ENCODE measurements at places on chromosomes 2 and 18.

DNA sequence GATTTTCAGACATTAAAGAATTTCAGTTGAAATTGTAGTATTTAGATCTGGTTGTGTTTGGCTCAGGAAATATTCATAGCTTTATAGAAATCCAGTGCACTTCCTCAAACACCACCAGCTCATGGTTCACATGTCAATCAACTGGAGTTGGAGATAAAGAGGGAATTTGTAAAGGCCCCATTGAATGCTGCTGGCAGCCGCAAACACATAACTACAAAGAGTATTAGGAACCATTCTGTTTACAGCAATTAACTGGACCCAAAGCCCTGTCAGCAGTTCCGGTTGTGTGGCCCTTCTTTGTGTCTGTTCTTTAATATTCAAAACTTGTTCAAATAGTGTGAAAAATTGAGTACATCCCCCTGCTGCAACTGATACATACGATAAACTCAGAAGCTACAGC is 107.4 kb upstream of the LRRTM4 start:
- no peak for DNase-seq

GRCh38 chr2:77228391-77228790 is 293.8 kb downstream of the LRRTM4 start:
- no peak for DNase-seq

GRCh38 chr2:113169002-113169530 is 4.7 kb upstream of the PSD4 start:
- DNase-seq = no peak

DNA sequence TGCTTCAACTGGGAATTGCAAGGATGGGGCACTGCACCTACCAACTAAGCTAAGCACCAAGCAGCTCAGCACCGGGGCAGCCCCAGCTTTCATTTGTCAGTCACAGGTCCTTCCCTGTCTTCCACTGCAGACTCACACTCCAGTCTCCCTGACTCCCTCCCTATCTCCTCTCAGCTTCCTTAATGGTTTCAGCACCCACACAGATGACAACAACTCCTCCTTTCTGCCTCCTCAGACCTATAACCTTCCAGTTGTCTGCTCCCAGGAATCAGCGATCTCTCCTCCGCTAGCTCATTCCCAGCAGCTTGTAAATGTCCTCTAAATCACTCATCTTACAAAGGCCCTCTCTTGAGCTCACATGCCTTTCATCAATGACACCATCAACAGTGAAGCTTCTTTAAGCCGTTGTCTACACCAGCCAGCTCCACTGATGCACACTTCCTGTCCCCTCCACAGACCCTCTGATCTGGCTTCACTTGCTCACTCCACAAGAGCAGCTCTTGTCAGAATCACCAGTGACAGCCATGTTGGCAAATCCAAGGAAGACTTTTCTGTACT is 32.1 kb downstream of the CLASP1 start:
- no peak for DNase-seq

DNA sequence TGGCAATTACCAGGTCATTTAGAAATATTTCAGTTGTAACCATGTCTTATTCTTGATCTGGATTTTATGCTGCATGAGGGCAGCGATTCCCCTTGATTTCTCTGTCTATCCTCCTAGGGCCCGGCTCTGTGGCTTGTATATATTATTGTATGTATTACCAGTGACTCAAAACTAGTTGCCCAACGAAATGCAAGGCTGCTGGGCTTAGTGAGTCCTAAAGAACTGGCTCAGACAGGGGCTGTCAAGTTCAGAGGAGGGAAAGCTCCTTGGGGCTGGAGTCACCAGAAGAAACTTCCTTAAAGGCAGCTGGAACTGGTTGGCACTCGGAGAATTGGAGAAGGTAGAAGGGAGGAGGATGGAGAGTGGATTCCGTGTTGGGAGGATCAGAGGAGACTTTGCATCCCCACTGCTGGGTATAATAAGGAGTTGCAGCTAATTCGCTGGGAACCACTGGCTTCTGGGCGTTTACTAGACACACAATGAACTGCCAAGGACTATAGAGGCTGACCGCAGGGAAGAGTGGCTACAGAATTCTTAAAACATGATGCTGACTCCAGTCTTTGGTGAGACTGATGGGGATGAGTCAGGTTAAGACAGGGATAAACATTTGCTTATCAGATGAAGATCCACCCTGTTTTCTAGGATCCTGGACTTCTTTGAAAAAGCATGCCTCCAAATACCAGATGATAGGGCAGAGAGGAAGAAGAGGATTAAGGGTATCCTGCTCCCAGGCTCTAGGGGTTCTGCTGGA is 104.3 kb downstream of the PRKCE start:
- DNase-seq = no peak
